NCI-H446 (cell line): ENCODE measurements at places on chromosomes 11 and 22.

- DNase-seq = no peak
Observed at GRCh38 chr22:33922349-33922681, 2.0 kb upstream of the LARGE1 start.

DNA sequence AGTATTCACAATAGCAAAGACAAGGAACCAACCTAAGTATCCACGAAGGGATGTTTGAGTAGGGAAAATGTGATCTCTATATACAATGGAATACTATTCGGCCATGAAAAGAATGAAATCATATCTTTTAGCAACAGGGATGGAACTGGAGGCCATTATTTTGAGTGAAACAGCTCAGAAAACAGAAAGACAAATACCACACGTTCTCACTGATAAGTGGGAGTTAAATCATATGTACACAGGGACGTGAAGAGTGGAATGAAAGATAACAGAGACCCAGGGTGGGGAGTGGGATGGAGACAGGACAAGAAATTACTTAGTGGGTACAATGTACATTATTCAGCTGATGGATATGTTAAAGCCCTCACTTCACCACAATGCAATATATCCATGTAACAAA, 1012.7 kb downstream of the TBC1D22A start:
- no peak for DNase-seq

DNA sequence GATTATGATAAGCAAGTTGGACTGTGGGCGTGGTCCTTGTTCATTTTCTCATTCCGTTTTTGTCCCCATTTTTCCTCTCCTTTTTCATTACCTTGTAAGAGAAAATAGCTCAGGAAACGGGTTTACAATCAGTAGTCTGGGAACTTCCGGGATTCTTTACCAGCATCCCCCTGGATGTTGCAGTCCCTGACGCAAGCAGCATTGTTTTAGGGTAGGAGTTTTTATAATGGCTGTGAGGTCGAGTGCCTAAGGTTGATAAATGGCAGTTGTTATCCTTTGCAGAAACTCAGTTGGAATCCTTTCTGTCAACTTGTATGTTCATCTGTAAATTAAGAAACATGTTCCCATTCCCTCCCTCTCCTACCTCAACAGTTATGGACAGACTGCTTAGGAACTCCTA, 68.3 kb downstream of the ARHGEF12 start:
- no peak for DNase-seq

GRCh38 chr11:124961972-124962609, 8.1 kb downstream of the CCDC15 start:
- DNase-seq = peak; percentile 75

DNA sequence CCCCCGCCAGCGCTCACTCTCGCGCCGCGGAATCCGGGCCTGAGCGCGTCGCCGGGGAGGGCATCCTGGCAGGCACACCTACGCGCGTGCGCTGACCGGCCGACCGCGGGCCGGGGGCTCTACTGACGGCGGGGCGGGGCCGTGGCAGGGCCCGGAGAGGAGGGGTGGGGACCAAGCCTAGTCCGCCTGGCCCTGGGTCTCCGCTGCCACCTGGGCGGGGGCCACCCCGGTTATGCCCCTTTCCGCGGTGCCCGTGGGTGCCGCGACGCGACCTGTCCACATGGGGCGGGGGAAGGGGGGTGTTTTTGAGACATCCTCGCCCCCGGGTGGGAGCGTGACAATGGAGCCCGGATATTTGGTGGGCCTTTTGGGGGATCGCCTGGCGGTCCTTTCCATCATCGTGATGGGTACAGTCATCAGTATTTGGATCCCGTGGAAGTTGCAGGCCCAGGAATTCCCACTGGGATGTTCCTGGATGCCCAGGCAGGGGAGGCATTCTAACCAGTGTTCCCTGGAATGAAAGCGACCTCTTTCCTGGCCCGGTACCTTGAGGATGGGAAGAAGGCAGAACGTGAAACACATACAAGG, 2.2 kb downstream of the NCAM1 start:
- DNase-seq = peak; percentile 89

DNA sequence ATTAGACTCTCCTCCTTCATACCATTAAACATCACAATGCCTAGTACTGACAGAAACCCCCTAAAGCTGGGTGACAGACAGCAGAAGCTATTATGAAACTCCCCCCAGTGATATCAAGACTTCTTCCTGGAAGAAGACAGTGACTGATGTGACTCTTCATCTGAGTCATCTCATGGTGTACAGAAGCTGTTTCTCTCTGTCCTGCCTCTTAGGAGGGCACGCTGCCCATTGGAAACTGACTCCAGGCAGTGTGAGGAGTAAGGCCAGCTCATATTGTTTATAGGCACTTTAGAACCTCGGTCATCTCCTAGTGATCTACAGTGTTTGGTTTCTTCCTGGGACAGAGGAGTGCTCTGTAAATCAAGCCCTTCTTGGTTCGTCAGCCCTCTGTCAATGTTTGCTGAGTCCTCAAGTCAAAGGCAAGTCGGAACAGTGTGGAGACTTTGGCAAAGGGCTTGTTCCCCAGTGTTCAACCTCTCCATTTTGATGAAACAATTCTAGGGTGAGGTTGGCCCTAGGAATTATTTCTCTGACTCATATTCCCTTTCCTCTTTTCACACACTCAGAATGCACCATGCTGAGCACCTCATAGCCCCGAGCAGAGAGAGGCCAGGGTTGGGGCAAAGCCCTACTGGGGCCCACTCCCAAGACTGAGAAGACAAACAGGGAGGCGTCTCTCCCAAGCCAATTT, 172.5 kb upstream of the TMEM45B start:
- DNase-seq = no peak

DNA sequence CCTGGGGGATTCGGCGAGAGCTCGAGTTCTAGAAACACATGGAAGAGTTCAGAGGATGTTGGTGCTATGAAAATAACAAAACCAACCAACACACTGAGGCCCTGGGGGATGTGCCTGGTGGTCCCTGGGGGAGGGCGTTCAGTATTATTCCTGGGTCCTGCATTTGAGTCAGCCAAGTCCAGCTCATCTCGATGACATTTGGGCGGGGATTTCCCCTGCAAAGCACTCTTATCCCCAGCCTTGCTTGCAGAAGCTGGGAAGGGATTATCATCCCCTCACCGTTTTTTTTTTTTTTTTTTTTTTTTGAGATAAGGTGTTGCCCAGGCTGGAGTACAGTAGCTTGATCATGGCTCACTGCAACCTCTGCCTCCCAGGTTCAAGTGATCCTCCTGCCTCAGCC, 2.1 kb upstream of the SMIM38 start:
- no peak for DNase-seq

DNA sequence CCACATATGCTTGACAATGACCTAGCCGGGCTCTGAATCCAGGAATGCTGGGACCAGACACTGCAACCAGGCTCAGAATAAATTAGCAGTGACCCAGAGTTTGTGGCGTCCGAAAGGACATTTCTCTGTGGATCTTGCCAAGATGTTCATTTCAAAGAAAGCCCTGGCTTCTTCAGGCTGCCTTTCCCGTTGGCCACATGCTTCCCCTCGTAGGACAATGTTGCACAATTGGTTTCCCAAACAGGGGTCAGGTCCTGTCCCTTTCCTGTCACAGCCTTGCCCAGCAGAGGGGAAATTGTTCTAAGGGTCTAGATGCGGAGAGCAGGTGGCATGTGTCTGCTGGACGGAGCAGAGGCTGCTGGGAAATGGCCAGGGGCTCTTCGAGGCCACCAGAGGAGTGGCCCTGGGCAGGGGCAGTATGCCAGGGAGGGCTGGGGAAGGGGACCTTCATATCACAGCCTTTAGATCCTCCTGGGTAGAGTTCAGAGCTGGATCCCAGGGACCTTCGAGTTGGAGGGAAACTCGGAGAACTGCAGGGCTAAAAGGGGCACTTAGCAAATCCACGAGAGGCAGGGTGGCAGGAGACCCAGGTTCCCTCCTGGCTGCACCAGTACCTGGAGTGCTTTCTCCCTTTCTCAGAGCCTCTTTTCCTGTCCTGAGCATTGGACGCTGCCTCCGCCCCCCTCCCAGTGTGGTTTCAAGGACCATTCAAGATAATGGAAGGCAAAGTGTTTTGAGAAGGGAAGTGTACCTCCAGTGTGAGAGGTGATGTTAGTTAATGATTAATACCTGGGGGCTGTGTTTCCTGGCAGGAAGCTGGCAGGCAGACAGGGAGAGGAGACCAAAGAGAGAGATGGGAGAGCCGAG, 42.3 kb downstream of the C11orf96 start:
- DNase-seq = no peak

DNA sequence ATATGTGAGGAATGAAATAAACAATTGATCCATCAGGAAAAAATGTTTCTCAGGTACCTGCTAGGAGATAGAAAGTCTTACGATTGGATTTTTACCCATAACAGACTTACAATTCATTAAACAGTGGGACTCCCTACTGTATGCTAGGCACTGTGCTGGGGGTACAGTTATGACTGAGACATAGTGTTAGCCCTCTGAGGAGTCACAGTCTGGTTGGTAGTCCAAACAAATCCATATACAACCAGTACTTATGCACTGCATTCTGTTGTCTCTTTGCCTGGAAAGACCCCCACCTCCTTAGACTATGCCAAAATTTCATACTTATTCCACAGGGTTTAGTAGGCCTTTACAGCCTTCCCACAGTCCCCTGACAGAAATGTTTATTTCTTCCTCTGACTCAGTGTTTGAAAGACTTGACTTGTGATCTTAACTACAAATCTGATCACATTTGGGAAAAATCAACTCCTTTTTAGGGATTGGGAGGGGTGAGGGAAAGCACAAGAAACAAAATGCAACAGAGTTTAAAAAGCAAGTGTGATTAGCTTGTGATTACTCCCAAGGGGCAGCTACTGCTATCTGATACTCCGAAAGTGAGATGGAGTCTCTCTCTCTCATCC, 69.4 kb upstream of the HORMAD2 start:
- no peak for DNase-seq
